ENCODE measurements at places on chromosomes 3 and 15.

GRCh38 chr3:189927975-189928895, 192.5 kb downstream of the P3H2 start:
- no peak for DNase-seq

DNA sequence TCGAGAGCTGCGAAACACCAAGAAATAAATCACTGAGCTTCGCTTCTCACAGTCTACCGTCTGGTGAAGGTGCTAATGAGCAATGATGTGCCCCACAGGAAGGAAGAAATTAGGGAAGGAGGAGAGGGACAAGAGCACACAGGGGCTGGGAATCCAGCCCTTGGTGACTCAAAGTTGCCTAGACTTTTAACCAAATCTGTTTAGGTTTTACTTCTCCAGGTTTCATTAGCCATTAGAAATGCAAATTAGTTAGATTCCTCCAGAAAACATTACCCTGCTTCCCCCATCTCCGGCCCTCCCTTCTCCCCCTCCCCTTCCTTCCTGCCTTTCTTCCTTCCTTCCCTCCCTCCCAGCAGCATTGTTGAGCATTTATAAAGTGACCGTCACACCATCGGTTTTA, 59.3 kb upstream of the UBE2E1 start:
- no peak for DNase-seq

DNA sequence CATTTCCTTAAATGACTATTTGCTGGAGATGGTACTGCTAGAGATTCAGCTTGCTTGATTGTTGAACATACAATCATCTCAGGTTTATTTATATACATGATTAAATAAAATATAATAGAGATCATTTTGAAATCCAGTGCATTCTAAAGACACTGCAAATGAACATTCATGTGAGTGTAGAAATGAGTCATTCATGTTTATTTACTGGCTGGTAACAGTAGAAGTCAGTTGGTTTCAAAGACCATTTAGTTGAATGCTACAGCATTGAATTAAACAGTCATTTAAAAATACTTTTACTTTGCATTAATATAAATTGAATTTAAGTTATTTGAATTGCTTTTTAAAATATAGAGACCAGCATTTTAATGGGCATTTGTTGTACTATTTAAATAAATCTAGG, 551.9 kb upstream of the GOLIM4 start:
- DNase-seq, result no peak

- no peak for DNase-seq
Measured at GRCh38 chr3:170352936-170353335, 4.6 kb upstream of the SKIL start.

- no peak for DNase-seq
Measured at GRCh38 chr3:94544131-94544789, 481.4 kb downstream of the NSUN3 start.

GRCh38 chr3:1611824-1612223, 486.8 kb upstream of the CNTN4 start:
- DNase-seq, result no peak

- no peak for DNase-seq
Measured at GRCh38 chr15:89669941-89670340, 9.2 kb downstream of the PLIN1 start.

DNA sequence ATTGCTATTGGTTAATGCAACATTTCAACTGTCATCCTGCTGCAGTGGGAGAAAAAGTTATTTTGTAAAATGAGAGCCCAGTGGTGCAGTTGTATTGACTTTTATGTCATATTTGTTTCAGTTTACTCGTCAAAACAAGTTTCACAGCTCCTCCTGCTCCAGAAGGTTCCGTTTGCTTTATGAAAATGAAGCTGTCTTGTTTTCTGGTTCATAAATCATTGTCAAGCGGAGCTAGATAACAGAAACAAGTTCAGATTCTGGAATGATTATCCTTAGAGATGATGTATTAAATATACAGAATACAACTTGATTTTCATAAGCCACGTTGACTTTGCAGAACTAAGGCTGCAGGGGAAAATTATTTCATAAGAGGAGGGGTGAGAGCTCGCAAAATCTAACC, 970.5 kb upstream of the NR2F2 start:
- no peak for DNase-seq

DNA sequence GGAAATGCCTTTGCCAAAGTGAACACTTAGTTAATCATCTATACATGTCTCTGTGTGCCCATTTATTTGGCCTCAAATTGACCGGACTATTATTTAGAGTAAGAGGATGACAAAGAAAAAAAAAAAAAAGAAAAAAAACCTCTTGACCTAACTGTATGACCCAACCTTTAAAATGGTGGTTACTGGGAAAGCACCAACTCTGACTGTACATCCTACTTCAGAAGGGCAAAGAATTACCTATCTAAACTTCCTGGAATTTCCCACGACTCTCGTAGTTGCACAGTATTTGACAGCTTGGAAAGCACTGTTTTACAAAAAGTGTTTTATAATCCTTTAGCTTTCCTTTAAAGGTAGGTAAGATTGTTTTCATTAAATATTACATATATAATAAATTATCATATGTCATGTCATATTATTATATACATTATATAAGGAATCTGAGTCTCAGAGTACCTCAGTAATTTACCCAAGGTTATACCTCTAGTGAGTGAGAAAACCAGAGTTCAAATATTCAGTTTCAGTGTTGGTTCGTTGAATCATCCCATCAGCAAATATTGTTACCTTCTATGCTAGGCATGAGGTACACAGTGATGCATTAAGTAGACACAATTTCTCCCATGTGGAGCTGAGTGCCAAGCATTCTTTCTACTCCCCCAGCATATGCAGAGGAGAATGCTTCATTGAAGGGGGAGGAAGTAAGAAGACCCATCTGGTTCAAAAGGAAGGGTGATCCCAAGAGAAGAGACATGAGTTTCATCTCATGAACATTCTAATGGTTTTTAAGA, 5.0 kb downstream of the BCL2A1 start:
- DNase-seq, result no peak

- no peak for DNase-seq
Measured at GRCh38 chr3:143832433-143832832, 15.8 kb downstream of the SLC9A9 start.

DNA sequence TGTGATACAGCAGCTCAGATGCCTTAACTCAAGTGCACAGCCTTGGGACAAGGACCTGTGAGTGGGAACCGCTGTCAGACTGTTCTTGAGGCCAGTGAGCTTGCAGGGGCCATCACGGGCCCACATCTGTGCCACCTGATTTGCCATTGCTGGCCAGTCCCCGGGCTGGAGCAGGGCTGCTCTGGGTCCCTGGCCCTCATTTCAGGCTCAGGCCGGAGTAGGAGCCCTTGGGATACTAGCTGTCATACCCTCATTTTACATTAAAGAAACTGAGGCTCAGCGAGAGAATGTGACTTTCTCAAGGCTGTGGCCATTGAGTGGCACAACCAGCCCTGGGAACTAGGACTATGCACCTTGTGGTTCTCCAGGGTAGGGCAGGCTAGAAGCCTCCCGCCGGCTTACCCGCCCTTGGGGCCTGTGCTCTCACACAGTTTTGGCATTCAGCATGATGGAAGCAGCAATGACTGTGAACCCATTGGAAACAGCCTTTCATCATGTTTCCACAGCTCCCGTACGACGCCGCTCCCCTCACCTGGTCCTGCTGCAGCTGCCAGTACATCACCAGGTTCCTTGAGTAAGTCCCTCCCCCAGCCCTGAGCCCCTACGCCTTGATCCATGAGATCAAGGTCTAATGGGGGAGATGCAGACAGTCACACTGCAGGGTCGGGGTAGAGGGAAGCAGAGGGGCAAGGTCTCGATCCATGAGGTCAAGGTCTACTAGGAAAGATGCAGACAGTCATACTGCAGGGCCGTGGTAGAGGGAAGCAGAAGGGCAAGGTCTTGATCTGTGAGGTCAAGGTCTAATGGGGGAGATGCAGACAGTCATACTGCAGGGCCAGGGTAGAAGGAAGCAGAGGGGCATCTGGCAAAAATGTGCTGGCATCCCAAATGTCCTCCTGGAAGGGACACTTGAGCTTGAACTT, 42.2 kb downstream of the GOLGA6L10 start:
- DNase-seq, result no peak

DNA sequence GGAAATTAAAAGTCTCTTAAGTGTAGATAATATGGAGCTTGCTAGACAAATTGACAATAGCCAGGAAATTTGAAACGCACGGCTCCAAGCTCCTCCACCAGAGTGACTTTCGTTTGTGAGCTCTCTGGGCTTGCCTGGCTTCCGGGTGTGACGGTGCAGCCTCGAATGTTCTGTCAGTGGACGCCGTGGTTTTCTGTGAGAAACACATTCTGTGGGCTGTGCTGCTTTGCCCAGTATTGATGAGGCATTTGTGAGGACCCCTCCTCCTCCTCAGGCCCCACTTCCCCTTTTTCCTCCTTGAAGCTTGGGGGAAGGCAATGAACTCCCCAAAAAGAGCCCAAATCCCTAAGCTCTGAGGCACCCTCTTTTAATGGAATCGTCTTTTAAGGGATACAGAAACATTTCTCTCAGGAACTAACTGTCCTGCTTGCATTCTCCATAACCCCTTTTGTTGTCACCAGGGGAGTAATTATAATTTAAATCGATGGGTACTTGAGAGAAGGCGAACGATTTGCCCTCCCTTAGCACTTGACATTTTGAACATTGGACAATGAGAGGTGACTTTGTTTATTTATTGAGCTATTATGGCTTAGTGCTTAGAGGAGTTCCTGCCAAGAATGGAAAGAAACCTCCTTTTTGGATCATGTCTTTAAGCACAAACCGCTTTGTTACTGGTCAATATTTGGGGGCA, 40.8 kb downstream of the POLR2M start:
- no peak for DNase-seq

- no peak for DNase-seq
Measured at GRCh38 chr15:73800662-73801345, 47.7 kb upstream of the INSYN1 start.

- DNase-seq, result no peak
Measured at GRCh38 chr3:85271911-85272310, 313.1 kb downstream of the CADM2 start.

GRCh38 chr3:161317077-161317476, 54.2 kb downstream of the SPTSSB start:
- DNase-seq, result no peak

DNA sequence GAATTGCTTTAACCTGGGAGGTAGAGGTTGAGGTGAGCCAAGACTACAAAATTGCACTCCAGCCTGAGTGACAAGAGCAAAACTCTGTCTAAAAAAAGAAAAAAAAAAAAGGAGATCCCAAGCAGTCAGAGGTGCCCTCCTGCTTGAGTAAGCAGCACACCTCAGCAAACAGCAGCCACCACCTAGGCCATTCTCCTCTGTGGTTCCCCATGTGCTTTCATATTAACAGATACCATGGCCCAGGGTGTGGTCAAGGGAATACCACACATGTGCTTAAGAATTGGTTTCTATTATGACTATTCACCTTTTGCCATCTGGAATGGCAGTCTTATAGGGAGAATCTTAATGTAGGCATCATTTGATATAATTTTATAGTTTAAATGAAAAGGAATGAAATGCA, 24.7 kb upstream of the CSPG5 start:
- DNase-seq, result no peak

GRCh38 chr3:179739816-179740594, 87.2 kb downstream of the USP13 start:
- DNase-seq, result no peak

DNA sequence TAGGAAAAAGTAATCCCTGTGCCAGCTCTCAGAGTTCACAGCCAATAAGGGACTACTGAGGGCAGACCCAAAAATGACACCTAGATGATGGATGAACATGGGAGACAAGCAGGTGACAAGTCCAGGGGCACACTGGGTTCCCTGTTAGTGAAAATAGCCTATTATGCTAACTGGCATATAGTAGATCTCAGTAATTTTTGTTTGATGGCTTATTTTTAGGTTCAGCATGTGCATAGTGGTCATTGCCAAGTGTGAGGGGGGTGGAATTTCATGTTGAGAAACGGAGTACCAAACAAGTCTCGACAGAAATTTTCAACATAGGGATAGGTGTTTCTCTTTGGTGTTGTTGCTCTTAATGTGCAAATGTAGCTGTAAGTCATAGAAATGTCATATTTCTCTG, 6.4 kb upstream of the ITGB5 start:
- no peak for DNase-seq

DNA sequence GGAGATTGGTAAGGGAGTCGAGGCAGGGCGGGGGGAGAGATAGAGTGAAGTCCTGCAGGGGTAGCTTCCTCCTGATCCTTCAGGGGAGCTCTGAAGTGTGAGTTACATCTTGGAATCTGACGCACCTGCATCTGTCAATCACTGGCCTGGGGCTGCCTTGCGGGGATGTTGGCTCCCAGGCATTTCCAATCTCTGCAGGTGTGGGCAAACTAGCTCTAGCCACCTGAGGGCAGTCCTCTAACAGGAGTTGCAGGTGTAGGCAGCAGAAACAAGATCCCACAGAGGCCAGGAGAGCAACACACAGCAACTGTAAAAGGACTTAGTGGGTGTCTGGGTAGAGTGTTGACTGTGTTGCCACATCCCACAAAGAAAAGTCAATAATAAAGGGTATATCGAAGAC, 63.6 kb downstream of the ZNF621 start:
- DNase-seq, result no peak

DNA sequence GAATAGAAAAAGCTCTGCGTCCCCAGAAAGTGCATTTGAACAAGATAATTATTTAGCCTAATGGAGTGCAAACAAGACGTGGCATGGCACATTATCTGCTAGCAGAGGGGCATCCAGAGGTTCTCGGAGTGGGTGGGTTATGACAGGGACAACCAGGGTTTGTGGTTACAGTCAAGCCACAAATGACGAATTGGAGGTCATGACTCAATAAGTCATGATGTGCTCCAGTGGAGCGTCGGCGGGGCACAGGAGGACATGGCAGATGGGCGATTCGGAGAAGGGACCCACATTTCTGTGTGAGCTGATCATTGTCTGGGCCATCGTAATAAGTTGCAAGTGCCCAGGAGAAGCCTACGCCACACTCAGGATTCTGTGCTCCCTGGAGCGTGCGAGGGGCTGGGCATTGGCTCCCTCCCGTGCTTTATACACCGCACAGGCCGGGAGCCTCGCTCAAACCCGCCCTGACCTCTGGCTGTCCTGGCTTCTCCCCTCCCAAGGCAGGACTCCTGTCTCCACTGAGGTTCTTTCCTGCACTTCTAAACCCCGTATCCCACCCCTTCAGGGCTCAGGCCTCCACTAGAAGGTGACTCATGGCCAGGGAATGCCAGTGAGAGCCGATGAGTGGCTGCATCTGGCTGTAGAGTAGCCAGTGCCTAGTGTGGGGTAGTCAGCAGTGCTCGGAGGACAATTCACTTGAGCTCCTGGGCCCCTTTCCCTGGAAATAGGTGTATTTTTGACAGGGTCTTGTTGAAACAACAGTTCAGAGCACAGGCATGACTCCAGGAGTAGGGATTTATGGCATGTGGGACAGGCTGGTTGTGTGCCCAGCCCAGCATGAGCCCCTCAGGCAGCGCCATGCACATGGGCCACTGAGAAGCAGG, 67.4 kb downstream of the GRIP2 start:
- DNase-seq, result no peak

GRCh38 chr3:192170031-192170430, 557.3 kb downstream of the FGF12 start:
- DNase-seq, result no peak

GRCh38 chr15:58086491-58086890, 21.0 kb upstream of the ALDH1A2 start:
- no peak for DNase-seq

- no peak for DNase-seq
Measured at GRCh38 chr3:98136631-98137030, 6.1 kb downstream of the OR5H1 start.

GRCh38 chr15:30924353-30924752, 20.6 kb downstream of the FAN1 start:
- no peak for DNase-seq

All from NCI-H460 (cell line).